Stimulated activated CD4-positive, alpha-beta T cell treated with anti-CD3 and anti-CD28 coated beads, Interleukin-15, amount 100 ng/mL, for 1 hour (primary cell): ENCODE measurements at places on chromosomes 3 and 15.

- peak; percentile 93 for DNase-seq
These were observed at the start of gene ARIH1 for GRCh38 chr15:72473614-72474465. Gene ARIH1 (plus strand): TSS chr15:72474330. CDS start chr15:72474640, 310 bp downstream.

- no peak for DNase-seq
These were observed 730.2 kb downstream of the TUSC7 start for GRCh38 chr3:117439812-117440211.

- no peak for DNase-seq
These were observed 246.7 kb upstream of the KCNH8 start for GRCh38 chr3:18901571-18901970.

DNA sequence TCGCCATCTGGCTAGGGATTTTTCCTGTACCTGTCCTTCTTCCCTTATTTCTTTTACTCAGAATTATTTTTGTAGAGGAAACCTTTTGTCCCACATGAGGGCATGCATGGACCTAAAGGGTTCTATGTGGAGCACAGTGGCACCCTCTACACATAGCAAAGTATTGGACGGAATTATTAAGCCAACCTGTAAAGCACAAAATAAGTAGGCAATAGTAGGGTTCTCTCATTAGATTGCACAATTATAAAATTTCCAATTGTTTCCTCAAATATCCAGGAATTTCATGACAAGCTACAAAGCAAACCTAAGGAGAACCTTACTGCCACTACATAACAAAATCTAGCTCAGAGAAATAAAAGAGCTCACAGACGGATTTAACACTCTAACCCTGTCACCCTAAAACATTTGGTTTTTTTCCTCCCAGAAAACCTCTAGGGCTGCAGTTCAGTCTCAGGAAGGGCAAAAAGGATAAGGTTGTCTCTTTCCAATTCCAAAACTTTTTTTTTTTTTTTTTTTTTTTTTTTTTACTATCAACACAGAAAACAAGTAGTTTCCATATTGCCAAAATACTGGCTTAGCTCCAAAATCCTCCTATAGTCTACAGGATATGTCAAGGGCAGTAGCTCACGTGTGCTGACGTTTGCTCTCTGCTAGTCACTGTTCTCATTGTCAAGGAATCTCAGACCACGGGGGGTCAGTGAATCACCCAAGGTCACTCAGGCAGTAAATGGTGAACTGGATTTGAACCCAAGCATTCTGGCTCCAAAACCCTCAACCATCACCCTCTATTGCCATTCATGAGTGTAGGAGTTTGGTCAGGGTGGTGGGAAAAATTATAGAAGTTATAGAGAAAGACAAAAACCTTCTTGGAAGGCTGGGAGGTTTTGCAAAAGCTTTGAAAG, 52.3 kb downstream of the NCEH1 start:
- no peak for DNase-seq
